ENCODE measurements at places on chromosomes 7 and 10.

GRCh38 chr7:104653825-104654401, 325.5 kb downstream of the LHFPL3 start:
- DNase-seq, result no peak

- DNase-seq, result no peak
These were observed 2.4 kb upstream of the VDAC2 start for GRCh38 chr10:75208181-75208580.

DNA sequence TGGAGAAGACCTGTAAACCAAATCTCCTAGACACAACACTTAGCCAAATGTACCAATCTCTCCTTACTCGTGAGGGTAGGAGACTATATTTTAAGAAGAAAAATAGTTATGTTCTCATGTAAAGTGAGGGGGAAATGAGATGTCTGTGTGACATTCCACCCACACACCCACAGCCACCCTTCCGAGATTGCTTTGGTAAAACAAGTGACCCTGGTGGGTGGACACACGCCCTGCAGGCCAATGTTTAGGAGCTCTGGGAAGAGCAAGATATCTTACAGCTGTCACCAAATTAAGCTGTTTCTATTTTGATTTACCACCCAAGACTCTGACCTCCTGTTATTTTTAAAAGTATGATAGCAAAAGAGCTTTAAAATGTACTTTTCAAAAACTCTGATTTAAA, 147.2 kb upstream of the PFKP start:
- no peak for DNase-seq

GRCh38 chr10:27564398-27564797, 60.3 kb downstream of the RAB18 start:
- DNase-seq, result no peak

GRCh38 chr10:122911889-122912484, 1.6 kb downstream of the FAM24A start:
- DNase-seq, result peak; percentile 51

Measured in Jurkat, Clone E6-1 (cell line).